Right ventricle myocardium superior (tissue), 1 donor: ENCODE measurements at places on chromosomes 11 and 22.

DNA sequence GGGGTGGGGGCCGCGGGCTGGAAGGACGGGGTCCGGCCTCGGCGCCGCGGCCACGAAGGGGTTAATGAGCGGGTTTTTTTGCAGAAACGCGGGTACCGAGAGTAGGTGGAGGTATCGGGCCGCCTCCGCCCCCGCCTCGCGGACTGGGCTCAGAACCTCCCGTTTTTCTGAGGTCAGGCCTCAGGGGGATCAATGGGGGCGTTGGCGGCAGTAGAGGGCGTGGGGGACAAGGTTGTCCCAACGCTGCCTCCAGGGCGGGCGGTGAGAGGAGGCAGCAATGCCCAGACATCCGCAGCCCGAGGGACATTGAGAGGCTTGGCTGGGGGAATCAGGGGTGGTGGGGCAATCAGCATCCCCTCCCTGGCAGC is 34.8 kb upstream of the PRODH start:
- peak; percentile 13 for DNase-seq

DNA sequence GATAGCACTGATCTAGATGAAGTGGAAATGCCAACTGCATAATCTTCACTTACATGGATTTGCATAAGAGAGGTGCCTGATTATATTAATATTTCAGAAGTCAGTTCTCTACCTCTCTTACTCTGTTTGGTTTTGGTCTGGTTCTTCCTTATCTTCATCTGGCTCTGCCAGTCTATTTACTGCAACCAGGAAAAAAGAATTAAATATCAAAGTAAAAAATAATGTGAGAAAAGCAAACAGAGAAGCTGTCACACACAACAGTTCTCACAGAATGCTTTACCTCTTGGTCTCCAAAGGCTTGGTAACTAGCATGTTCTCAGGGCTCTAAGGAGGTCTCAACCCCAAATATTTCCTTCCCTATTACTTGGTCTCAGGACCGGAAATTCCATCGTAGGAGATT is 6.7 kb downstream of the VSIG10L2 start:
- no peak for DNase-seq

- DNase-seq: no peak
These were observed 1621.6 kb upstream of the RAG2 start for GRCh38 chr11:38219636-38220035.

DNA sequence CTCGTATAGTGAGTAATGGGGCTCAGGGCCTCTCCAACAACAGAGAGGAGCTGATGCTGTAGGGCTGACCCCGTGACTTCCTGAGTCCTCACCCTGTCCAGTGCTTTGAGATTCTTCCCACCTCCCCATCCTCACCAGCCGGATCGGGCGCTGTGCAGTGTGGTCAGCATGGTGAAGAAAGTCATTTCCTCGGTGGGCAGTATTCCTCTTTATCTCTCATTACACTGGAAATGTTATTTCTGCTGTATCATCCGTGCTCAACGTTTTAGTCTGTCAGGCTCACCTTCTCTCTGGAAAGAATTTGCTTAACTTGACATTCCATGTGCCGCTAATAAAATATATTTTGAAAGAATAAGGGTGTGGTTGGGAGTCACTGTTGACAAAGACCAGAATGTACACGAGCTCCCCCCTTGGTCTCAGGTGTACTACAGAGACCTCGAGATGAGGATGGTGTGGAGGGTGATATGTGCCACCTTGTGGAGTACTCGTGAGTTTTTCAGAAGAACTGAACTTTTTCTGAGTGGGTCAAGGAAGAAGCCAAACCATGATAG is 25.7 kb upstream of the SCGB1A1 start:
- no peak for DNase-seq

DNA sequence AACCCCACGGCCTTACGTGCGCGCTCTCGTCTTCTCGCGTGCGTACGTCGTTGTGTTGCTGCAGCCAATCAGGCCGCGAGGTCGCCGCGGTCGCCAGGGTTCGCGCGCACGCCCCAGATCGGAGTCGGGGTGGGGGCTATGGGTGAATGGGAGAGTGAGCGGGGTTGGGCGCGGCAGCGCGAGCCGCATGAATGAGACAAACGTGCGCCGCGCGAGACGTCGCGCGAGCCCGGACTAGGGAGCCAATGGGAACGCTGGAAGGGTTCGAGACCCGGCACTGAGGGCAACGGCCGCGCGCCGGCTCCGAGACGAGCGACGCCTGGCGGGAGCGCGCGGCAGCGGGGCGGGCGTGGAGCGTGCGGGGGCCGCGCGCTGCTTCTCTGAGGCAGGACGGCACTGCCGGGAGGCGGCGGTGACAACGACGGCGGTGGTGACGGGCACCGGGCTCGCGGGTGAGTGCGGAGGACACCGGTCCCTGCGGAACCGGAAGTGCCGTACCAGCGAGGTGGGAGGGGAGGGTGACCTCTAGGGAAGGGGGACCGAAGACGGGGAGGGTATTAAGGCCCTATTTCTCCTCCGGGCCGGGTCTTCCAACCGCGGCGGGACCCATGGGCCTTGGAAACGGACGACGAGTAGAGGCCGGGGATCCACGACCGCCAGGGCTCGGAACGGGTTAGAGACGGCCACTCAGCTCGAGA is at the start of gene ZDHHC5:
Gene ZDHHC5 (plus strand): TSS at position 379 of the 698 bp plus-strand sequence. CDS start 4,977 bp downstream, outside the sequence.
- peak; percentile 100 for DNase-seq
